Fibroblast of skin of left biceps (primary cell): ENCODE measurements at places on chromosomes 5 and 9.

DNA sequence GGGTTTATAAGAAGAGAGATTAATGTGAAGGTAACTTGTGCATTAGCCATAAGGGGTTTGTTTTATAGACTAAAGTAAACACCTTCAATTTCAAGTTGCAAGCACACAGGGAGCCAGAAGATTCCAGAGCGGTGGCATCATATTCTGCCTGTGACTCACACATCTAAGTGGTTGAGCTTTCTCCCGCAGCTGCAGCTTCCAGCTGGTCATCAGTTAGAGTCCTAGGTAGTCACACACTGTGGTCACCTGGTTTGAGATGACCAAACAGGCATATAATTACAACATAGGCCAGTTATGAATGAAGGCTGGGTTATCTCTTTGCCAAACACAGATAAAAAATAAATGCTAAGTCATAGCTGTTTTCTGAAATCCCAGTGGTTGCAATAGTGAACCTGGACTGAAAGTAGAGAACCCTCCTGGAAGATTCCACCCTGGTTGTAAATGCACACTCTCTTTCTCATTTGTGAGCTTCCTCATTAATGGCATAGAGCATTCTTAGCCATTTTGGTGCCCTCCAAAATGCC, 171.3 kb downstream of the GDNF start:
- DNase-seq: peak; percentile 69

GRCh38 chr9:93830012-93830596, 125.1 kb downstream of the BARX1 start:
- DNase-seq: no peak

- no peak for DNase-seq
These were observed 17.0 kb upstream of the CMBL start for GRCh38 chr5:10324518-10325370.

- DNase-seq: no peak
These were observed 20.7 kb upstream of the STARD4 start for GRCh38 chr5:111532886-111533582.

- DNase-seq: no peak
These were observed 17.6 kb downstream of the TRMO start for GRCh38 chr9:97904725-97905124.

- no peak for DNase-seq
These were observed 144.8 kb upstream of the ADCY2 start for GRCh38 chr5:7251132-7251531.

- DNase-seq: no peak
These were observed 176.6 kb downstream of the ARHGAP26 start for GRCh38 chr5:142946547-142947426.

DNA sequence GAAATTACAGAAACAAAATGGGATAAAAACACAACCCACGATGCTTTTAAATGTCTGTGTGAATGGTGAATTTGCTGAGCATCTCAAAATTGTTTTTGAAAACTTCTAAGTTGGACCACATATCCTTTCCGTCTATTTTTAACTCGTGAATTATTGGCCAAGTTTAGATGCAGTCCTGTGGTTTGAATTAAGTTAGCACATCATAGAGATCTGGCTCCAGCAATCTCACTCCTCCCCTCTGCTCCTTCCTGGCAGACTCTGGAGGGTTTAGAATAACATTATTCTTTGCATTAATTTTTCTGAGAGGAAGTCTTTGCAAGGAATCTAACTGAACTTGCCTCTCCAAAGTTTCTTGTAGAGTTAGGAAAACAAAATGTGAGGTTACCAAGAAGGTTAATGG, 14.5 kb upstream of the ANKRD55 start:
- peak; percentile 48 for DNase-seq

DNA sequence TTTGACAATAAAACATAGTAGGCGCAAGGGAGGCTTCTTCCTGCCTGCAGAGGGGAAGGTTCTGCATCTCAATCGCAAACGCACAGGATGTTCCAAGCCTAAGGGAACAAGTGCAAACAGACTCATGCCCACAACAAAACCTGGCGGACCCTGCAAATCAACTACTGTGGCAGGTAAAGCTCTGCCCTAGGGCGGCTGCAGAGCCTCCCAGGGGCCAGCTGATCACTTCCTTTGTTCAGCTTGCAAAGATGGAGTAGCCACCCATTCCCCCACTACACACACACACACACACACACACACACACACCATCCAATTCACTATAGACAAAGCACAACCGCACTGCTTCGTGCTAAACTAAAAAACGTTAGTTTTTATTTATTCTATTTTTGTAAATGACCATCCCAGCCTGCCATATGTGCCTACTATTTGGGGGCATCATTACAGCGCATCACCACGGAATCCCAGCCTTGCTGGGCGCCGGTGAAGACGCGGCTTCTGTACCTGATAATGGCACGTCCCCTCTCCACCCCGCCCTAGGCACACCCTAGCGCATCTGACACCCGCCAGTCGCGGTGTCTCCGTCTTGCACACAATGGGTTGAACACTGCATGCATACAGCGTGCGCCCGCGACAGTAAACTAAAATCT, 57.6 kb downstream of the DPYSL3 start:
- DNase-seq: no peak

GRCh38 chr5:157269165-157269671, 3.3 kb downstream of the CYFIP2 start:
- DNase-seq: no peak

- DNase-seq: no peak
These were observed 427.1 kb downstream of the PRELID2 start for GRCh38 chr5:145408048-145408341.

- peak; percentile 73 for DNase-seq
These were observed 49.0 kb downstream of the NPR3 start for GRCh38 chr5:32760091-32760509.

- DNase-seq: no peak
These were observed at the start of gene PCDHB16 for GRCh38 chr5:141182248-141182647. PCDHB16 (plus strand) TSS chr5:141182387; CDS start chr5:141182560, 173 bp downstream.

DNA sequence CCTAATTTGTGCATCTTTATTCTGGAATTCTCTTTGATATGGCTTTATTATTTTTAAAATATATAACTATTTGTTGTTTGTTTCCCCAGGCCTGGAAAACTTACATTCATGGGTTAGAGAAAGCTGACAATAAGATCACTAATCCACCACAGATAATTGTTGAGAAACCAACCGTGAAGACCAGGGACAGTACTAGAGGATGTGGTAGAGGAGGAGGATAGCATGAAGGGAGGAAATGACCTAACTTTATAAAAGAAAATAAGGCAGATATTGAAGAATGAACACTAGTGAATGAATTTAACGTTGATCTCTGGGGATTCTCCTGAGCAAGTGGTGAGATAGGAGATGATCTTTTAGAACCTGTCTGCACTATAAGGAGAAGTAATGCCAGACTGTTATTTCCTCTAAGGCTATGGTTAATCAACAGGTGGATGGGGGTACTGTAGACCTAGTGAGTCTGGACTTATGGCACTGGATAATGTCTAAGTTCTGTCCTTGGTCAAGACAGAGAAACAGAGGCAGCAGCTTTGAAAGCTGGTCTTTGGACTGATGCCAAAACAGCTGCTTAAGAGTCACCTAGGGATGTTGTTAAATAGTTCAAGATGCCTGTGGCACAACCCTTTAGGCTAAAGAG, 52.4 kb downstream of the NREP start:
- no peak for DNase-seq

DNA sequence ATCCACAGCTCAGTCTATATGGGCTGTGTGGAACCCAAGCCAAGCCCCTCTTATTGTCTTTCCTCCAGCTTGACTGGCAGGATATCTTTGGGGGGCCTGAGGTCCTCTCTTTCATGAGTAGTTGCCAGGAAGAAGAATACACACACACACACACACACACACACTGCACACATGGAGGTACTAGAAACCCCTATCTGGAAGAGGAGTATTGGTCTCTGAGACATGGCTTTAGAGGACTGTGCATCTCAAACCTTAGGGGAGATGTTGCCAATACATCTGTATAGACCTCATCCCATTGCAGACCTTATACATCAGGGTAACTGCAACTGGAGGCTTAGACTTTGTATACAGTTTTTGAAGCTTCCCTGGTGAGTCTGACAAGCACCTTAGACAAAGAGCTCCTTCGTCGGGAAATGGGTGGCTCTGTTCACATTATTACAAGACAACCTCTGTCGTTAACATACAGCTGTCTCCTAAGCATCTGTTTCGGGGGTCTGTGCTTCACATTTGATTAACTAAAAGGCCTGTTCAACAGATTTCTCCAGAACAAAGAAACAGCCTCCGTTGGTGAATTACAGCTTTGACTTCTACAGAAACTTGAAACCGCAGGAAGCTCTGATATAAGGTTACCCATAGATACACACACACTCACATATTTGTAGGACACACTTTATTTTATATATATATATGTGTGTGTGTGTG, 5.5 kb upstream of the ENTREP1 start:
- no peak for DNase-seq

GRCh38 chr9:16455842-16456241, 414.6 kb downstream of the BNC2 start:
- no peak for DNase-seq

DNA sequence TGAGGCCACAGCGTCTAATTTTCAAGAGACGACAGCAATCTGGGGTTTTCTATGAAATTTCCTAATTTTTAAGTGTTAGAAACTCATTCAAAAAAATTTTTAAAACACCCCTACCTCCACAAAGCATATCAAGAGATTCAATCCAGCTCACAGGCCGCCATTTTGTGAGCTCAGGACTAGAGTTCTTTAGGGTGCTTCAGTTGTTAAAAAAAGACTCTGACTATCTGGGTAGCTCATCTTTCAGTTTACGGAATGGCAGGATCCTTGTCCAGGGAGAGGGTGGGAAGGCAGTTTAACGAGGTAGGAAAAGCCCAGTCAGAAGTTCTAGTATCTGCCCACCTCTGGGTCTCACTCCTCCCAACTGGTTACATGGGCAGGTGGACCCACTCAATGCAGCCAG, 43.1 kb downstream of the CAMK2A start:
- no peak for DNase-seq

GRCh38 chr5:14507156-14507941, 74.2 kb upstream of the OTULINL start:
- no peak for DNase-seq

DNA sequence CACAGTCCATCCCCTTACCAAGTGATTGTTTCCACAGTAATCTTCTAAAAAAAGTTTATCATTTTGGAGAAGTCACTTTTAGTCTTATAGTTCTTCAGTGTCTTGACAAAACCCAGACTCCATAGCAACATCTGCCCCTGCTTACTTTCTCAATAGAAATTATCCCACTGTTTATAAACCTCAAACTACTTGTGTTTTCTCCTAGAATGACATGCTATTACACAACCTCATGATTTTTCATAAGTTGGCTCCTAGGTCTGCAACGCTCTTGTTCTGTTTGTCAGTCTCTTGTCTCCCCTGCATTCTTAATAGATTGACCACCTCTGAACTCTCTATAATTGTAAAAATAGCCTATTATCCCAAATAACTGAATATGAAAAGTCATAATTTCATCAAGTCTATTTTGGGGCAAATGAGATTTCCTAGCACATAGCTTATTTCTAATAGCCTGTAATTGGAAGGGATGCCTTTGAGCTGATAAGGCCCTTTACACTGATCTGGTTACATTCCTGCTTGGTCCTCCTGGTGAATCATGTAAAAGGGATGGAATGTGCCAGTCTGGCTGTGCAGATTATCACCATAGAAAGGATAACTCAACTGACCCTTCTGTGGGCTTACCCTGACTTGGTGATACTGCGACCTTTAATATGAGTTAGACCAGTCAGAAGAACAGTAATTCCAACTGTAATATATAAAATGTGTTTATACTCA, 69.6 kb downstream of the CHSY3 start:
- peak; percentile 31 for DNase-seq

- no peak for DNase-seq
These were observed 14.5 kb downstream of the SLC6A18 start for GRCh38 chr5:1239505-1240251.

DNA sequence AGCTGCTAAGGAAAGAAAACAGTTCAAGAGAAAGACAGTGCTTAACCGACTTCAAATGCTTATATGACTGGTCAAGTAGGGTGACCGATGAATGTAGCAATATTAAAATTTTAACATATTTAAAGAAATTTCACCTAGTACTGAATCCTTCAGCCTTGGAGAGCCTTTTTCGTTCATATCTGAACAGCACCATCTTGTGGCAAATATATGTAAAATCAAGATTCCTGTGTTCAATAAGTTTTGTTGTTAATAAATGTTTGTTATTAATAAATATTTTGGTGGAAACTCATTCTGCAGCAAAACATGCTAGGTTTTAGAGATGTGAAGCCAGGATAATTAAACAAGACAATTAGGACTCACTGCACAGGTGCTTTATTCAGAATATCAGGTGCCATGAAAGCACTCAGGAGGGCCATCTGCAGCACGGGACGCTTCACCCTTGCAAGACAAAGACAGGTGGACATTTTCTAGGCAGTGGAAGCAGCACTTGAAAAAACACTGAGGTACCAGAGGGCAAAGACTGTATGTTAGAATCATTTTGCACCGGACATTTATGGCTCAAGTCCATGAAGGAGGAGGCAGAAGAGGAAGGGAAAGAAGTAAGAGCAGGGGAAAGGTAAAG, 15.6 kb downstream of the TICAM2 start:
- DNase-seq: no peak

GRCh38 chr9:127578952-127579853, 32.9 kb upstream of the STXBP1 start:
- peak; percentile 68 for DNase-seq

DNA sequence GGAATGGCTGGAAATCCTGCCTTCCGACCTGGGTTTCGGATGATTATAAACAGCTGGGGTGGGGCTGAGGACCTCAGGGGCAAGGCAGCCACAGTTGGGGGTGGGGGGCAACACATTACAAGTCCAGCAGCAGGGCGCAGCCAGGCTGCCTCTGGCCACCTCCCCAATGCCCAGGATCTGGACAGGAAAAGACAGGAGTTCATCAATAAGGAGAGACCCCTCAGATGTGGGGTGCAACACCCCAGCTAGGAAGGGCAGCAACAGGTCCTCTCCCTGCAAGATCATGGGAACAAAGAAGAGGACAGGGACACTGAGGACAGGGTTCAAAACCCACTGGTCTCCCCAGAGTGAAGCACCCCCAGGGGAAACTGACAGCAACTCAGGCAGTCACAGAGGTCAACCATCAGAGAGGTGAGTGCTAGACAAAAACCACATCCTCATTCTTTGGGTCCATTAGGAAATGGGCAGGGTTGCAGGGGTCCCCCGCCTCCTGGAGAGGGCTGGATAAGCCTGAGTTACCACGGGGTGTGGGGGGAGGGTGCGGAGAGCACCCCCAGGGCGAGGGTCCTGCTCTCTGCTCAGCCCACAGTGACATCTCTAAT, 33.5 kb downstream of the SEMA4D start:
- no peak for DNase-seq

GRCh38 chr5:124554746-124555578, 191.5 kb downstream of the ZNF608 start:
- no peak for DNase-seq

DNA sequence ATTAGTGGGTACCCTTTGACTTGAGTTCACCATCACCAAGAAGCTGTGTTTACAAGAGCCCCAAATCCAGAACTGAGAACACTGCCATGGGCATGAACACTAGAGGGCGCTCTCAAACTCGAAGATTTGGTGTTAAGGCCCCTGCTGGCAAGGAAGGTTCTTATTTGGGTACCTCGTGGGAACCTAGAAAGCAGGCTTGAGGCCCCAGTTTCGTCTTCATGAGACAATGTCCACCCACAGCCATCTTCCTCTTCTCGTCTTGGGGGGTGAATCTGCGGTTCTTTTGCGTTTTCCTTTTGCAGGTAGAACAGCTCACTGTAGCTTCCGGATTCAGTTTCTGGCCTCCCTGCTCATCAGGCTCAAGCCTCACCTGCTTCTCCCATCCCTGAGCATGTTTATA, 184.0 kb downstream of the SEMA5A start:
- DNase-seq: no peak
